ENCODE measurements at places on chromosomes 7 and 10.

GRCh38 chr7:127803626-127804025 lies 151.6 kb downstream of the SND1 start:
- no peak for DNase-seq

DNA sequence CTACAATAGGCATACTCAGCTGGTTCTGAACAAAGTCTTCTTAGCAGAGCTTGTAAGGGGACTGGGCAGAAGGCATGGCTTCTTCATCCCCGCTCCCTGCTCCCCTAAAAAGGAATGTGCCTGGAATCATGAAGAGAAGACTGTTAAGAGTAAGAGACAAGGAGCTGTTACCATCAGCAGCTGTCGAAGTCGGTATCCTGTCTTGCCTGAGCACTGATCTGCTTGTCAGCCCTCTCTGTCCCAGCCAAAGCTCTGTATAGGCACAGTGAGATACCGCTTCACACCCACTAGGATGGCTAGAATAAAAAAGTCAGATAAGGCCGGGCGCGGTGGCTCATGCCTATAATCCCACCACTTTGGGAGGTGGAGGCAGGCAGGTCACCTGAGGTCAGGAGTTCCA lies 2.4 kb downstream of the ABLIM1 start:
- no peak for DNase-seq

DNA sequence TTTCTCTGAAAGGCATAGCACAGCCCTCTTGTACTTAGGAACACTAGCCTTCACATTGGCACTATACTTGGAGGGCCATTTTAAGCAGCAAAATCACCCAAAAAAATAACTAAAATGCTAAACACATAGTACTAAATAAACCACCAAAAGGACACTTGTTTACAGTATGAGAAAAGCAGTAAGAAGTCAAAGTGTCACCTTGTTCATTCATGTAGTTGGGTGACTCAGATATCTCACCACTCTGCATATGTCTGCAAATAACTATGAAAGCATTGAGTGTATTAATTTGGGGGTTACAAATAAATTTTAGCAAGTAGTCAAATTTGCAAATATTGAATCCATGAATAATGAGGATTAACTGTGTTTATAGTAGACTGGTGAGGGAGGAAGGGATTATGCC lies 107.6 kb downstream of the ELAPOR2 start:
- no peak for DNase-seq

GRCh38 chr10:70528741-70529362 lies 50.3 kb downstream of the PALD1 start:
- no peak for DNase-seq

- no peak for DNase-seq
Observed at GRCh38 chr10:99975106-99975829, 34.5 kb downstream of the DNMBP start.

DNA sequence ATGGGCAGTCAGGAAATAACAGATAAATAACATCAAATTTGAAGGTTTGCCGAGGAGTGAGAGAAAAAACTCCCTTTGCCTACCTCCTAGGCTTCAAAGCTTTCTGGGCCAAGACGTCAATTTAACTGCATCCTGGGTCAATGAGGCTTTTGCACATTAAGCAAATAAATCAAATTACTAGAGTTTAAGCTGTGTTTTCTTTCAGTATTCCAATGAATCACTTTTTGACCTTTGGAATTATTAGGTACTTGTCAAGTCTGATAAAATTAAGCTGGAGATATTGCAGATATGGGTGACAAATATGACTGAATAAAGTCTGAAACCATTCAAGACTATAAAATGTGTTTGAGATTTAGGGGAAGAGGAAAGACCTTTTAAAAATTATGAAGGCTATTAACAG lies 22.2 kb downstream of the GLUD1 start:
- no peak for DNase-seq

DNA sequence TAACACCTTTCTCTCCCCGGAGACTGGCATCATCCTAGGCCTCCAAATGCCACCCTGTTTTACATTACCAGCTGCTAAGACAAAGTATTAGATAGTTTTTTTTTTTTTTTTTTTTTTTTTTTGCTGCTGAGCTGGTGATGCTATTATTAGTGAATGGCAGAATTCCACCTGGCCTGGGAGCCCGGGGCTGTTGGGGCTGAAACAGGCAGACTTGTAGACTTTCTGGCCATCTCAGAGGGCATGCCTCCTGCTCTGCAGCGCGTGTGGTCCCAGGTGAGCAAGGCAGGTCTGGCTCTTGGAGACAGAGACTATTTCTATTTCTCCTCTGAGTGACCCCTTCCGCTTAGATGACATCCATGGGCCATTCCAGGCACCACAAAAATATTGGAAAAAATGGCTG lies 104.2 kb downstream of the EMX2 start:
- DNase-seq, result no peak

GRCh38 chr10:77696584-77696983 lies 59.0 kb upstream of the KCNMA1 start:
- no peak for DNase-seq

GRCh38 chr7:154857240-154857639 lies 145.7 kb downstream of the PAXIP1 start:
- no peak for DNase-seq

GRCh38 chr10:10816447-10816846 lies 201.2 kb upstream of the CELF2 start:
- DNase-seq, result no peak

DNA sequence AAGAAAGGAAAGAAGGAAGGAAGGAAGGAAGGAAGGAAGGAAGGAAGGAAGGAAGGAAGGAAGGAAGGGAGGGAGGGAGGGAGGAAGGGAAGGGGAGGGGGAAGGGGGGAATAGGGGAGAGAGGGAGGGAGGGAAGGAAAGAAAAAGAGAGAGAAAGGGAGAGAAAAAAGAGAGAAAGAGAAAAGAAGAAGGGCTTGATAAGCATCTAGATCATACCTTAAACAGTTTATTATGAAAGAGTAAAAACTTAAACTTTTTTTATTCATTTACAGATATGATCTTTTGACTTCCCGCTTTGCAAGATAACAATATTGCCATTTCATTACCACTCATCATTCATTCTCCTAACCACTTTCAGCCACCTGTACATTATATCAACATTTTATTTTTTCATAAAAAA lies 53.6 kb upstream of the TMEM106B start:
- DNase-seq, result no peak

GRCh38 chr10:125232841-125233240 lies 72.5 kb upstream of the CTBP2 start:
- DNase-seq, result no peak

DNA sequence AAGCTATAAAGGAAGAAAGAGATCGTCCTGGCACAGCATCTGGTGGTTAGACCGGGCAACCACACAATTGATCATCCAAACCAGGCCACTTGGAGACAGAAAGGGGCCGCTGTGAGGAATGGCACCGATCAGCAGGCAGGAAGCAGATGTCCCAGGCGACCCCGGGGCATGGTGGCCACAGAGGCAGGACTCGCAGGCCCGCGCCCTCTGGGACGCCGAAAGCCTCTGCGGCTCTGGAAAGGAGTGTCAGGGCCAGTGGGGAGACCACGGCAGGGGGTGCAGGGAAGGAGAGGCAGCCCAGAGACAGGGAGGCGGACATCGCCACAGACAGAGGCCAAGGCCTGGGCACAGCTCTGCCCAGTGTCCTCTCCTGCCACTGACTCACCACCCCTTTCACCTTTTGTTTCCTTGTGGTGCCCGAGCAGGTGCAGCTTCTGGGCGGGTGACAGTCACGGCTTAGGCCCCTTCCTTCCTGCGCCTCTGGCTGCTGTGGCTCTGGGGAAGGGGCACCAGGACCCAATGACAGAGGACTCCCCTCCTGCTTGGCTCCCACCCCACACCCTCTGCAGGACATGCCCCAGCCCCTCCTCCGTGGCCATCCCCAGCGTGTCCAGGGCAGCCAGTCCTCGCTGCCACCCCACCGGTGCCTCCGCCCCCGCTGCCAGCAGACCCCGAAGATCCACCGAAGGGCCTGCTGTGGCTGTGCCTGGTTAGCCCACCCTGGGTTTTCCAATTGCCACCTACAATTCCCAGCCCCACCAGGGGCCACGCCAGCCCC lies 10.9 kb downstream of the STK32C start:
- no peak for DNase-seq

DNA sequence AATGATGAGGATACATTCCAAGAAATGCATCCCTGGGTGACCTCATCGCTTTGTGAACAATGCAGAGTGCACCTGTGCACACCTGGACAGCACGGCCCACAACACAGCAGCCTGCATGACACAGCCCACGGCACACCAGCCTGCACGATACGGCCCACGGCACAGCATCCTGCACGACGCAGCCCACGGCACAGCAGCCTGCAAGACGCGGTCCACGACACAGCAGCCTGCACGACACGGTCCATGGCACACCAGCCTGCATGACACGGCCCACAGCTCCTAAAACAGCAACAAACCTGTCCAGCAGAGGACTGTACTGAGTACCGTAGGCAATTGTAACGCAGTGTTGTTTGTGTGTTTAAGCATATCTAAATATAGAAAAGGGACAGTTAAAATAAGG lies 134.7 kb upstream of the PPP2R2D start:
- DNase-seq, result no peak

GRCh38 chr10:124298891-124299290 lies 119.8 kb downstream of the OAT start:
- DNase-seq, result no peak

GRCh38 chr10:5617521-5617920 lies 48.9 kb downstream of the ASB13 start:
- DNase-seq, result no peak

DNA sequence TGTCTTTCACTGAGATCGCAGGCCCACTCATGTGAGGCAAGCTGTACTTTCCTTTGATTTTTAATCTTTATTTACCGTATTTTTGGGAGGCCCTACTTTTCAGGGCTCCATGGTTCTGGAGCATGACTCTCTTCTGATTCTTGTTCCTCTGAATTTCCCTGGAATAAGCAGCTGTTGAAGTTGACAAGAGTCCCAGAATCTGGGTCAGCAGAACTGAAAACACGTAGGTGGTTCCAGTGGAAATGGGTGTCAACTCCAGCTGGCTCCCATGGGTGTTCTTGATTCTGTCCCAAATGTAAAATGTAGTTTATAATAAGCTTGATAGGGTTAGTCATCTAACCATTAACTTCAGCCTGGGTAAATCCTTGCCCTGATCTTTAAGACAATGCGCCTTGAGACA lies 409.4 kb downstream of the GATA3 start:
- DNase-seq, result no peak

DNA sequence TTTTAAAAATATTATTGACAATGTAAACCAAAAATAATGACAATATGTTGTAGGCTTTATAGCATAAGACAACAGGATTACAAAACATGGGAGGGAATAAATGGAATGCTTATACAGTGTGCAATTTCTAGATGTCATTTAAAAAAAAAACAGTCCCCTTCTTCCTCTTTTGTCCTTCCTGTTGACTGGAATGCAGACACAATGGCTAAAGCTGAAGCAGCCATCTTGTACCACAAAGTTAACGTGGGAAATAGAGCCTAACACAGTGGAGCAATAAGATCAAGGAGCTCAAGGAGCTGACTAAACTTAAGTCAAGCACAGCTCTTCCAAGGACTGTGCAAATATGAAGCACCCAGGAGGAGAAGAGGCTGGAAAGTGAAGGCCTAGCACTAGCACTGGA lies 208.1 kb downstream of the ARHGAP12 start:
- no peak for DNase-seq

- DNase-seq, result no peak
Observed at GRCh38 chr7:139782932-139783331, 5.1 kb upstream of the HIPK2 start.

GRCh38 chr7:47556511-47557180 lies 25.3 kb downstream of the TNS3 start:
- DNase-seq, result no peak

DNA sequence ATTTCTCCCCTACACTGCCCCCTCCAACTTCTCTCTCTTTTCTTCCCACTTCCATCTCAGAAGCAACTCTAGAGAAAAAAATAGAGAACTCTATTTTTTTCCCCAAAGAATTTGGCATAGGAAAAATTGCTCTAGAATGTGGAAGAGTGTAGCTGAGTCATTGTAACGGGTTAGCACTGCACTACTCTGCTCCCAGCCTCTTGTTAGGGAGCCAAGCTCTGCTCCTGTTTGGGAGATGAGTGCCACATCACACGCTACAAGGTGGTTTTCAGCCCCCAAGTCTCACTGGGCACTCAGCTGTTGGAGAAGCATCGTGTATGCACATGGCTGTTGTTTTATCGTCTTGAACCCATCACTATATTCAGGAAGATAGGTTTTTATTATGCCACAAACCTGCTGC lies 136.4 kb downstream of the BMPER start:
- no peak for DNase-seq

DNA sequence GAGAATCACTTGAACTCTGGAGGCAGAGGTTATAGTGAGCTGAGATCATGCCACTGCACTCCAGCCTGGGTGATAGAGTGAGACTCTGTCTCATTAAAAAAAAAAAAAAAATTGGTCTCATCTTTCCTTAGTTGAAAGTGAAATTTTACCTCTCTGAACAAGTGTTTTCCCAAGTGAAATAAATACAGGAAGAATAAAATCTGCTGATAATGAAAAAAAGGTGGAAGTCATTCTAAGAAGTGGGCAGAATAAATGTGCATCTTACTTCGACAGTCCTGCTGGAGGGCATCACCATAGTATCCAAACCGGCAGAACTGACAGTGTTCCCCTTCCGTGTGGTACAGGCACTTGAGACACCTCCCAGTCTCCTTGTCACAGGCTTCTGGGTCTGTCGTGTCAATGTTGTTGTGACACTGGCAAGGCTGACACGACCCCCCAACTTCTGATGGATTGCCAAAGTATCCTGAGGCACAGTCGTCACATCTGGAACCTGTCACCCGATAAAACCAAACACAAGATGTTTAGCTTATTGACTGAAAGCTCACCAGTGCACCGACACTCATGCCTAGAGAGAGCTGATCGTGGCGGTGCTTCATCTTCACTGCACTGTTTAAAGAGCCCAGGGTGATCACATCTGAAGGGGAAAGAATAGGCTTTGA lies 49.6 kb downstream of the LAMB1 start:
- no peak for DNase-seq

DNA sequence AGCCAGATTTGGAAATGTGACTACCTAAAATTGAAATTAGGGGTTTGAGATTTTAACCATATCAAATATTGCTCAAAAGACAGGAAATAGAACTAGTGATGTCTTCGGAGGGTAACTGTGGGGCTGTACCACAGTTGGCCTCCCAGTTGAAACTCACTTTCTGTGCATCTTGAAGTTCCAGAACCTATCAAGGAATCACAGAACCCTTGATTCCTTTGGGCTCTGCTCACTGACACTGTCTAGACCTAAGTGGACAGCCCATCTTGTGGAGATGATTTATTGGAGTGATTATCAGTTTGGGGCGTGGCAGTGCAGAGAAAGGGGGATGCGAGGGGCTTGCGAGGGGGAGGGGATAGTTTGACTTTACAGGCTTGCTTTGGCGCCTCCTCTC lies 134.2 kb upstream of the GJD4 start:
- DNase-seq, result no peak

DNA sequence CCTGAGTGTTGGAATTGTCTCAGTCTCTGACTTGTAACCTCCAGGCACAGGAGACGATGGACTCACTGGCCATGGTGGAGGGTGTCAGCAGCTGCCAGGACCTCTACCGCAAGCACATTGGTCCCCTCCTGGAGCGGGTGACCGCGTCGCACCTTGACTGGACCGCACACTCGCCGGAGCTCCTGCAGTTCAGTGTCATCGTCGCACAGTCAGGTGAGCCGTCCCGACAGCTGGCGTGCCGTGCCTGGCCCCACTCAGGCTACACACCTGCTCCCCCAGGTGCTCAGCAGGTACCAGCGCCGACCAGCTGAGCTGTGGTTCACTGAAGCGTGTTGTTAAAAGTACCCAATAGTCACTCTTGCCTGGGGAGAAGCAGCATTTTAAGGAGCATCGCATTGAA lies 36.7 kb upstream of the PRKAR1B start:
- no peak for DNase-seq

- peak; percentile 25 for DNase-seq
Observed at GRCh38 chr10:23438547-23439451, at the start of gene OTUD1. Gene OTUD1, plus strand, starts transcription at chr10:23439075. Its CDS starts 383 bp downstream, at chr10:23439458.

- DNase-seq, result no peak
Observed at GRCh38 chr7:141976524-141977245, 3.1 kb upstream of the TAS2R38 start.
